Activated CD4-positive, alpha-beta T cell treated with anti-CD3 and anti-CD28 coated beads, Interleukin-2, amount 50 U/mL, for 24 hours (primary cell): ENCODE measurements at places on chromosomes 2 and 18.
A peak's percentile ranks its signal among the peaks of the same experiment; 100 is the strongest.

DNA sequence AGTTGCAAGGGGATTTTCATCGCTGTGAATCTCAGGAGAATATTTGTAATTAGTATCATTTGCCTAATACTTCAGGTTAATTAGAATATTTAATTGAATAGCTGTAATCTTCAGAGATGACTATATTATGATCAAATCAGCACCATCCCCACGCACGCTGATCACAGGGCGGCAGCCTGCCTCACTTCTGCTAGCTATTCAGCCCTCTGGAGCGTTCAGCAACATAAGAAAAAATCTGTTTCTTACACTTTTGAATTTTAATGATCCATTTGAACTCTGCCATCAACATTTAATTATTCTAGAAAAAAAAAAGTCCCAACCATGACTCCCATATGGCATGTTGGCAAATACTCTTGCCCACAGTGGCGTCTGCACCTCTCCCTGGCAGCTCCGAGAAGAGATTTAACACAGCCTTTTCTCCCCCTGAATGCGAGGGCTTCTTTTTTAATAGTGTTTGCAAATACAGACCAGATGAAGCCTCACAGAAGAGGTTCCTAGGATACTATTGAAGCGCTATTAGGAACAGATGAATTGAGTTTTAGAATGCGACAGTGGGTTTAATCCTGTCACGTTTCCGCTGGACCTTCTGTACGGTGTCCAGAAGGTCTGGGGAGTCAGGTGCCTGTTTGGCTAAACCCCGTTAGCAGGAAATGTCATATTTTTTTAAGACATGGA lies 731.9 kb upstream of the SALL3 start:
- DNase-seq = no peak

- DNase-seq = no peak
These were observed 172.8 kb downstream of the MYT1L start for GRCh38 chr2:2158189-2158826.

DNA sequence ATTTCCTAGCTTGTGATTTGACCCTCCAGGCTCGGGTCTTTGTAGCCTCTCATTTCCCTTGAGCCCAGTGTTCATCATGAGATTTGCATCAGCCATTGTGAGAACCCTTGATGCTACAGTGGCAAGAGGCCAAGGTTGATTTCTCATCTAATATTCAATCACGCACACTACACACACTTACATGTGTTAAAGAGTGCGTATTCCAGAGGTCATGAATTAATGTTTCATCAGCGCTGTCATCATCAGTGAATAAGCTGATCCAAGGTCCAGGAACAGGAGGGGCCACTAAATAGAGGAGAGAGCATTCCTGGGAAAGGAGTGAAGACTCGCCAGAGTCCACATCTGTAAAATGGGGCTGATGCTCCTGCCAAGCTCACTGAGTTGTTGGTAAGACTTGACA lies 276.1 kb upstream of the SIX2 start:
- no peak for DNase-seq

- peak; percentile 24 for DNase-seq
These were observed 218.4 kb downstream of the CDH20 start for GRCh38 chr18:61551586-61551985.

DNA sequence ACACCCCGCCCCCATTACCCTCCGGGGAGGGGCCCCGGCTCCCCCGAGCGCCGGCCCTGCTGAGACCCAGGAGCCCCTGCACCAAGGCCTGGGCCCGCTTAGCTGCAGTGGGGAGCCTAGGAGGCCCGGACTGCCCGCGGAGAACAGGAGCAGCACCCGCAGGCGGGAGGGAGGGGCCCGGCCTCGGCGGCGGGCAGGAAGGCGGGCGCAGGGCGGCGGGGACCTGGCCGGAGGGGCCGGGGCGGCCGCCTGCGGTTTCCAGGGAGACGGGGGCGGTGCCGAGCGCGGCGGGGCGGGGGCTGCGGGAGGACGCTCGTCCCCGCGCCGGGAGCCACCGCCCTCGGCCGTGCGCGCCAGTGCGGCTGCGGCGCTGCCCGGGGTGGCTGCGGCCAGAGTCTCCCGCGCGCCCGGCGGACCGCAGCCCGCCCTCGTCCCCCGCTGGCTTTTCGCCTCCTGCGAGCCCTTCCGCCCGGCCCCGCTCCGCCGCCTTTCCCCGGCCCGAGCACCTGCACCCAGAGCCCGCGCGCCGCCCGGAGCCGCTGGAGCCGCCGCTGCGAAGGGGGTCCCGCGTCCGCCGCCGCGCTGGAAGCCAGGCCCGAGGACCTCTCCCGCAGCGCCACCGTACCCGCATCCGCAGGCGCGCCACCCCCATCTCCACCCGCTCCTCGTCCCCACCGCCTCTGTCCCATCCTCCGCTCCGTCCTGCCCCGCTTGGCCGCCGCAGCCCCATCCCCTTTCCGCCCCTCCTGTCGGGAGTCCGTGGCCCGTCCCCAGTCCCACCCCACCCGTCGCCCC lies 17.2 kb downstream of the GPC1 start:
- no peak for DNase-seq

DNA sequence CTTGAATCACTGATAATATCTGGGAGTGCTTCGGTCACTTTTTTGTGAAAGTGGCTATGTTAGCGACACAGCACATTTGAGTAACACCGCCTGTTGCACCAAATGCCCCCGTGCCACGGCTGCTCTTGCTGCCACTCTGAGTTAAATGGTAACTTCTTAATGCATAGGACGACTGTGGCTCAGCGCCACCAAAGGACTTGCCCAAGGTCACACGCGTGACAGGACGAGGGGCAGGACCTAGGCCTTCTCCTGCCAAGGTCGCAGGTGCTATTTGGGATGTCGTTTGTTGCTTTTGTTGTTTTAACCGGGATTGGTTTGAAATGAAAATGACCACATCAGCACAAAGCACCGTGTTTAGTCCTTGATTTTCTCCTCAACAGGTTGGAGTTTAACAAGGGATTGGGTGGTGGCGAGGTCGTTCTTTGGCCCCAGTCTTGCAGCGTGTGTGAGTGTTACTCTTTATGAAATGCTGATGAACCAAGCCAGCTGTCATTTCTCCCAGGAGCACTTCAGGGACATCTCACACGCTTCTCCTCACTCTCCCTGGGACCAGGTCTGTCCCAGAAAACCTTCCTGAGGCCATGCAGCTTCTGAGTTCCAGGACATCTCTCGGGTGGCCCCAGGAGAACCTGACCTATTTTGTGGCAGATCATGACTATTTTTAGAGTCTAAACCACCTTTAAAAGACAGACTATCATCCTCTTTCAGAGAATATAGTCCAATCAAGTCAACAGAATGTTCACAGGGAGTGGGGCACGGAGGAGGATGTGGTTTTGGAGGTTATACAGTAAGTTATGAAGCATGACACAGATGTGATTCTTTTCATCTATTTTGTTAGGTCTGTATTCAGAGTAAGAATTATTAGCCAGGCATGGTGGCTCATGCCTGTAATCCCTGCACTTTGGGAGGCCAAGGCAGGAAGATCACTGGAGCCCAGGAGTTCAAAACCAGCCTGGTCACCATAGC lies 49.9 kb downstream of the MTCL1 start:
- no peak for DNase-seq

DNA sequence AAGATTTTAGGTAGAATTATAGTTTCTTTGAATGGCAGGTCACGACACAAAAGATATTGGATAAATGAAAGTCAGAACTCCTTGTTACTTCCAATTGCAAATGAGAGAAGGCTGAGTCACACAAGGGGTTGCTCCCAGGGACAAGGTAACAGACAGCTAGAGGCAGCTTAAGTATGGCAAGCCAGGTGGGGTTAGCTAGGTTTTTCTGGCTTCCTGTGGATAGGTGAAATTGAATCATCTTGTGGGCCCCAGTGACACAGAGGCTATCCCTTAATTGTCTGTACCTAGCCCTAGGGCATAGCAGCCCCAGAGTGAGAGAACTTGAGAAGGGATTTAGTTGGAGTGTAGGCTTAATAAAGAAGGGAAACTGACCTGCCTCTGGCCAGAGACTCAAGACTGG lies 407.7 kb upstream of the SLC8A1 start:
- DNase-seq = no peak

- no peak for DNase-seq
These were observed 138.1 kb downstream of the KCNJ3 start for GRCh38 chr2:154836632-154837031.

- no peak for DNase-seq
These were observed 39.5 kb upstream of the MCFD2 start for GRCh38 chr2:46954951-46955571.

DNA sequence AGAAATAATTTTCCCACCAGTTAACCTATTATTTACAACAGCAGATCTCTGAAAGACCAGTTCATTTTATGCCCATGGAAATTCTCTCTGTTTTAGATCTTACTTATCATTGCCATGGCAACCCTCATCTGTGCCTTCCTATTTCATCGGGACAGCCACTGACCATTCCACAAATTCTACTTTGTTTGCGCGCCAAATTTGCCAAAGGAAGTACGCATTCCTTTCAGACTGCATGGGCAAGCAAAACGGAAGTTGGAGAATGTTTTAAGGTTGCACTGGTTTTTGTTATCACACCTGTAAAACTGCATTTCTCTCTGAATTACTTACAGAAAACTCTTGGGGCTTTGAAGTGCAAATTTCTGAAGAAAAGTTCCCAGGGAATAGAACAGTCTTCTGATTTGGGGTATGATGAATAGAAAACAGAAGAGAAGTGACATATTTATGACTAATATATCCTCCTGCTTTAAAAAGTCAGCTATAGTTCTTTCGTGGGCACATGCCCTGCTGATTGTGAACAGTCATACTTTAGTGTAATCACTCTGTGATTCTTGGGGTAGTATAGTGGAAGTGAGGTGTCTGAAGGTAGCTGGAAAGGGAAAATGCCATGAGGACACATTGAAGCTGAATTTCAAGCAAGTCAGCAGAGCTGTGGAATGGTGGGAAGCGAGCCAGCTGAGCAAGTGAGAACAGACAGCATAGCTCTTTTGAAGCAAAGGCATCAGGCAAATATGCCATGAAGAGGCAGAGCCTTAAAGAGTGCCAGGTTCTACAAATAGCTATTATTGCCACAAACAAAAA lies 20.9 kb downstream of the NETO1 start:
- DNase-seq = no peak

DNA sequence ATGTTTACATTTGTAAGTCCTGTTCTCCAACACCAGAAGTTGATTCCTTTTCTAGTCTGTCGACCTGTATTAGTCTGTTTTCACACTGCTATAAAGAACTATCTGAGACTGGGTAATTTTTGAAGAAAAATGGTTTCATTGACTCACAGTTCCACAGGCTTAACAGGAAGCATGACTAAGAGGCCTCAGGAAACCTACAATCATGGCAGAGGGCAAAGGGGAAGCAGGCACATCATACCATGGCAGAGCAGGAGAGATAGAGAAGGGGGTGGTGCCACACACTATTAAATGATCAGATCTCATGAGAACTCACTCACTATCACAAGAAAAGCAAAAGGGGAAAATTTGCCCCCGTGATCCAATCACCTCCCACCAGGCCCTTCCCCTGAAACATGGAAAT lies 112.8 kb upstream of the MAP3K20 start:
- DNase-seq = no peak

DNA sequence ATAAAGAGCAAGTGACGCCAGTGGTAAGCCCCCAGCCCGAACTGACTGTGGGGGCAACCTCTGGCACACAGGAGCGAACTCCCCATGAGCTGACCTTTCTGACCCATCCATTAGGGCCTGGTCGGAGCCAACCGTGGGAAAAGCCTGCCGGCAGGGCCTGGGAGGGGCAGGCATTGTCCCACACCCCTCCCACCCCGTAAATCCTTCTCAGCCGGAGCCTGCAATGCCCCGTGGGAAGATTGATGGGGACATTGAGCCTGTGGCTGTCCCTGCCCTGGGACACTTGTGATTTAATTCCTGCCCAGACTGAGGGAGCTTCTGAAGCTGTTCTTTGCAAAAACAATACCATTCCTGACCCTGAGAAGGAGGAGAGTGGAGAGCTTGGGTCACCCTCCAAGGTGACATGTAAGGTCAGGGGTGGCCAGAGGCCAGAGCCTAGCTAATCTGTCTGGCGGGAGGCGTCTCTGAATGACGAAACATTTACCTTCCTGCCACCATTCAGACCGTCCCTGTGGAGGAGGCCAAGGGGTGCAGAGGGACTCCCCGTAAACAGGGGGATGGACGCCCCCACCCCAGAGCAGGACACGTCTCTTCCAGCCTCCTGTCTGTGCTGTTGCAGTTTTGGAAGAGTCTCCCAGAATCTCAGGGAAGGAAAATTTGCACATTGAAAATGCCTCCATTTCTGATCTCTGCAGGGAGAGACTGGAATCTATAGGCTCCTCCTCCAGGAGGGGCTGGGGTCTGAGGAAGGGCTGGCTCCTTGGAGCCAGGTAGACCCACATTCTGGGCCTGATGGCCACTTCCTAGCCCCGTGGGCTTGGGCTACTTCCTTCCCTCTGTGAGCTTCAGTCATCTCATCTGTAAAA lies 51.2 kb upstream of the HS6ST1 start:
- no peak for DNase-seq

DNA sequence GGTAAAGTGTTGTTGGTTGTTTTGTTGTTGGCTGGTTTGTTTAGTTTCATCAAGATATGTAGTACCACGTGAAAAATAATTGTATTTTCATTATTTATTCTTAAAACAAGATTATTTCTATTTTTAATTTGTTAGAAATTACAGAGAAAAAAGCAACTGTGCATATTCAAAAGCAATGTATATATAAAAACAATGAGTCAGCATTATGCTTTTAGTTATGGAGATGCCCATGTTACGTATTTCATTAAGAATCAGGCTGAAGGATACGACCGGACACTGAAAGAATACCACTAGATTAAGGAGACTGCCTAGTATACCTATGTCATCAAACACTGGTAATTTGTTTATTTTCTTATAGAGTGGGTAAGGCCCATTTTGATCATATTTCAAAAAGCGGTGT lies 1188.4 kb upstream of the NXPH2 start:
- no peak for DNase-seq

DNA sequence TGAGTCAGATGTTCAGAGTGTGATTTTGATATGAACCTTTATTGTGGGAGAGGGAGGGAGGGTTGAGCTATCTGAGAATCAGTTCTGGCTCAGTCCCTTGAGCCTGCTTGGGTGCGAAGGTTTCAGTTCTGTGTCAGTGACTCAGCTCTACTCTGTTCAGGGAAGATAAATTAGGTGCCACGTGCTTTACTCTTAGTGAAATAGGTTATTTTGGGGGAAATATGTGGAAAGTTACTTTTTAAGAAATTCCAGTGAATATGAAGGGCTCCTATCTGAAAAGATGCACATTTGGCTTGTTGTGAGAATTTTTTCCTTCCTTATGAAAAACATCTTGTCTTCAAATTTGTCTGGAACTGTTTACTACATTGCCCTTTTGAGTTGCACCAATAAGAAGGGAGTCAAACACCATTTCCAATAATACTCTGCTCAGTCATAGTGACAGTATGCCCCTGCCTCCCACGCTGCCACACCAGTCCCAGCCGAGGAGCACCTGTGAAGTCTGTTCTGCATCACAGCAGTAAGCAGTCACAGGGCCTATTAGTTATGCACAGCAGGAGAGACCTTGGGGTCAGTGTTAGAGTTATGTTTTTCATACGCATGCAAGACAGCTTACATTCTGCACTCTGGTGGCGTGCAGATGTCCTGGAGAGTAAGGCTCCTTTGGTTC lies 32.8 kb upstream of the DNAH7 start:
- peak; percentile 40 for DNase-seq

- DNase-seq = no peak
These were observed 626 bp upstream of the VIT start for GRCh38 chr2:36695746-36696415.
